ENCODE measurements at places on chromosomes 2 and 18.
A peak's percentile ranks its signal among the peaks of the same experiment; 100 is the strongest.

DNA sequence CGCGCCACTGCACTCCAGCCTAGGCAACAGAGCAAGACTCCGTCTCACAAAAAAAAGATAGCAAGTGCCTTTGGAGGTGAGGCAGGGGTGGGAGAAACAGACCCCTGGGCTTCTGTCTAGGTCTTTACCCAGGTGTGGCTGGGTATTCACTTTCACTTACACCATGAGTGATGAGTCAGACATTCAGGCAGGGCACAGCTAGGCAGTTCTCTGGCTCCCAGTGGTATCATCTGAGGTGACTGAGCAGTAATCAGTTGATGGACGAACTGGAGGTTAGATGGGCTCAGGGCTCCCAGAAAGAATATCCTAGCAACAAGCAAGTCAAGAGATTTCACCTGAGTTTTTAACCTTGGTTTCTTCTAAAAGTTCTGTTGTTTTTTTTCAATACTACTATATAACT lies 107.0 kb upstream of the RAB6C start:
- DNase-seq, result no peak

GRCh38 chr18:2547477-2548087 lies 23.7 kb downstream of the METTL4 start:
- no peak for DNase-seq

DNA sequence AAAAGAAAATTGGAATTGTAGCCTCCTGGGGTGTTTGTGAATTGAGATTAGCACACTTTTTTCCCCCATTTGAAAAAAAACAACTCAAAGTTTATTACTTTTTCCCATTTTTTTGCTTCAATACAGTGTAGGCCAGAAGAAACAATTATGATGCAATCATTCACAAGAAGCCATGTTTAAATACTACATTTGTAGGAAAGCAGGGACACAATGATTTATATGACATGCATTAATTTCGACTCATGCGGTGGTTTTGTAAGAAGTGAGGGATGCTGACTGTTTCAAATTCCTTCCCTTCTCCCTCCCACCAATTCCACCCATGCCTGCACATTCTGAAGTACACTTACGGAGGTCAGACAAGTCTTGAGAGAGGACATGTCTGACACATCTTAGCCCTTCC lies 774.2 kb upstream of the FSHR start:
- DNase-seq, result no peak

GRCh38 chr2:204380141-204380881 lies 165.0 kb upstream of the PARD3B start:
- no peak for DNase-seq

DNA sequence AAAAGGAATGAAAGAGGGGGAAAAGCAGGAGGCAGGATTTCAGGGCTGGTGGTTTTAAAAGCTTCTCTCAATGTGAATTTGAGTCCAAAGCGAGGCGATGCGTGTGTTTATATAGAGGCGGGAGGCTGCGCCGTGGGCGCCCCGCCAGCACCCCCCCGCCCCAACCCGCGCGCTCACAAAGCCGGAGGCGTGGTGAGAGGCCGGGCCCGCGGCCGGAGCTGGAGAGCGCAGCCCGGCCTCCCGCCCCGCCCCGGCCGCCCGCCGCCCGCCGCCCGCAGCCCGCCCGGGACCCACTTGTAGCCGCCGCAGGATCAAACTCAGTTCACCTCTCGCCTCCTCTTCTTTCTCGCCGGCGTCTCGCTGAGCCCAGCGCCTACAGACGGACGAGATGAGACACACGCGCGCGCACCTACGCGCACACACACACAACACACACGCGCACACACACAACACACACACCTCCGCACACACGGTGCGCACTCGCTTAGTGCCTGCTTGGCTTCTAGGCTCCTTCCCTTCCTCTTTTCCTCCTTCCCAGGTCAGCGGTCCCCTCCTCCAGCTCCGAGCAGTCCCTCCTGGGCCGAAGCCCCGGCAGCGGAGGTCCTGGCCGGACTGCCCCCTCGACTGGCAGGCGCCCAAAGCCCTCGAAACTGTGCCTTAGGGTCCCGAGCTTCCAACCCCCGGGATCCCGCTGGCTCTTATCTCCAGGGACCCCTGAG lies 1.3 kb upstream of the CYP26B1 start:
- DNase-seq, result no peak

GRCh38 chr2:96324721-96325040 lies 436 bp upstream of the ITPRIPL1 start:
- DNase-seq, result no peak

- DNase-seq, result no peak
Measured at GRCh38 chr2:235232449-235233433, 261.1 kb upstream of the AGAP1 start.

DNA sequence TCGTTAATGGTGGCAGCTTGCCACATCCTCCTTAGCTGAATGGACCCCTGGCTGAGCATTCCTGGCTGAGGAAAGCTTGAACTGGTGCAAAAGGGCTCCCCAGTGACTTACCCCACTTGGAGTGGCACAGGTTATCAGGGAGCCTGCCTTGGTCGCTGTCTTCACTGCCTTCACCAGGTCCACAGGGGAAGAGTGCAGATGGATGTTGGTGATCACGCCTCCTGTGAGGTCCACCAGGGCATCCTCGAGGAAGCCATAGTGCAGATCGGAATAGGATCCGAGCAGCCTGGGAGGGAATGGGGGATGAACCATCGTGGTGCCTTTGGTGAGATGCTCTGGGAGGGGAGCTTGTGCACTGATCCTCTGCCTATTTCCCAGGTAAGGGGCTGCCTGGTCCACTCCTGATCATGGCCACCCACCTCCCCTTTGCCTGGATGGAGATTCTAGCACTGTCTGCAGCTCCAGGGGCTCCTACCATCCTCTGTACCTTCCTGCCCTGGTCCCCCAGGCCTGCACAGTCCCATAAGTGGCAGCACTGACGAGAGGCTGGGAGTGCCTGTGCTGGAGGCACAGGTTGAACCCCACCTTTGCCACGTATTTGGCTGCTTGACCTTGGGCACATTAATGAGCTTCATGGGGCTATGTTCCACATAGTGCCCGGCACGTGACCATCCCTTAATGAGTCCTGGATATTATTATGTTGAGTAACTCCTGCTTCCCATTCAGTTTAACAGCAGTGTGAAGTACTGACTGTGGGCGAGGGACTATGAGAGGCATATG lies 43.0 kb downstream of the CAPN13 start:
- no peak for DNase-seq

DNA sequence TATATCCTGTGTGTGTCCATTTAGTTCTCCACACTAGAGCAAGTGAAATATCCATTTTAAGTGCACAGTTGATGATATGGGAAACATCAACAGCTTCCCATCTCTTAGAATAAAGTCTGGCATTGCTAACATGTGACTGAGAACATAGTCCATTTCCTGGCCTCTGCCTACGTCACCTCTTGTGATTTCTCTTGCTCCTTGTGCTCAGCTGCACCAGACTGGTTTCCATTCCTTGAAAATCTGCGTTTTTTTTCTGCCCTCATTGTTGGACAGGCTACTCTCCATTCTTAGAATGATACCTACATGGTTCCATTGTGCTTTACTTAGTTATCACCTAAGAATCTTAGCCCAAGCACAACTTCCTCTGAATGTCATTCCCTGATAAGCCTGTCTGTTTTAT lies 851.2 kb upstream of the ID2 start:
- DNase-seq, result no peak

GRCh38 chr2:111967018-111967417 lies 68.6 kb downstream of the MERTK start:
- no peak for DNase-seq

DNA sequence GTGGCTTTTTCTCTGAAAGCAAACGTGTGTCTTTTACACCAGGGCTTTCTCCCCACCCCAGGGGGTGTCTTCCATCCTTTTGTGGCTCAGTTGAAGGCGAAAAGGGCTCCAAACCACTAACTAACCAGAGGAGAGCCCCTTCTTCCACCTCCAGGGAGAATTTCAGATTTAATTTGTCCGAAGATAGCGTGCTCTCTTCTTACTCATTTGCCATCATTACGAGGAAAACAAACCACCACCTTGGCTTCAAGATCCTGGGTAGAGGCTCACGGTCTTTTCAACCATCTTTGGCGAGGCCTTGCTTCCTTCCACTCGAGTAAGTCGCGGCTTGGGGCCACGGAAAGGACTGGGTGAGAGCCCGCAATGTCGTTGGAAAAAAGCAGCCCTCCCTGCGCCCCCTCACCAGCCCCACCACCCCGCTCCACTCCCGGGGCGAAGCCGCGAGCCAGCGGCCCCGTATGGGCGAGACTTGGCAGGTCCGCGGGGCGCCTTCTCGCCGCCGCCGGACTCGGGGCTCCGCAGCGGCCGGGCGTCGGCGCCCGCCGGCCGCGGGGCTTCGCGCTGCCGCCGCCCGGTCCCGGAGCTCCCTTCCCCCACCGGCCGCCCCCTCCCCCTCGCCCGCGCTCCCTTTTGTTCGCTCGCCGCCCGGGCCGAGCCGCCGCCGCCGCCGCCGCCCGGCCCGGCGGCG lies 1.7 kb upstream of the ZNF532 start:
- DNase-seq, result peak; percentile 48

- DNase-seq, result no peak
Measured at GRCh38 chr2:164688896-164689419, 67.7 kb upstream of the GRB14 start.

DNA sequence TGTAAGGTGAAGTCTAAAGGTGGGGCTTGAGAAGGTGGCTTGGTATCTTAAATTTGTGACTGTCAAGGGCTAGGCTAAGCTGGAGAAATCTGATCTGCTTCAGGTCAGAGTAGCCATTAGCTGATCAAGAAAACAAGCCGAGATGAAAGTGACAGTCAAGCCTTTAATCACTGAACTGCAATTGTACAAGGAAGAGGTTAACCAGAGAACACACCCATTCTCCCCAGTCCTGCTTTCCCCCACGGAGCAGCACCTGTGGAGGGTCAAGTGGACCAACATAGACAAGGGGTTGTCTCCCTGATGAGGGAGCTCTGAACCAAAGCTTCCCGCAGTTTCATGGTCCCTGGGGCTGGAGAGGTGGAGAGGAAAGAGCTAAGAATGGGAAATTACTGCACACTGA lies 901.2 kb downstream of the DCC start:
- DNase-seq, result no peak

GRCh38 chr2:156511122-156511521 lies 74.9 kb downstream of the GPD2 start:
- no peak for DNase-seq

DNA sequence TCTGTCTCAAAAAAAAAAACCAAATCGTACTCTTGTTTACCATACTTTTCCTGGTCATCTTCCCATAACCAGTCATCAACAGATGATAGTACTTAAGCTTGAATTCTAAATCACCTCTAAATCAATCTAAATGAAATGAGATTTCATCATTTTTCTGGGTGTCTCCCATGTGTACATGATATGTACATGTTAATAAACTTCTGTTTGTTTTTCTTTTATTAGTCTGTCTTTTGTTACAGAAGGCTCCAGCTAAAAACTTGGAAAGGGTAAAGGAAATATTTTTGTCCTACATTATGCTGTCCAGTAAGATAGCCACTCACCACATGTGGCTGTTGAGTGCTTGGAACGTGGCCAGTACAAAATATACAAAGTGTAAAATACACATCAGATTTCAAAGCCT lies 78.7 kb upstream of the MSH6 start:
- DNase-seq, result no peak

- DNase-seq, result no peak
Measured at GRCh38 chr2:169819106-169819505, 5.6 kb downstream of the METTL5 start.

GRCh38 chr2:202762556-202762955 lies 109.0 kb downstream of the ICA1L start:
- no peak for DNase-seq

- DNase-seq, result no peak
Measured at GRCh38 chr2:55550368-55551102, 31.0 kb downstream of the CFAP36 start.

GRCh38 chr2:102005989-102006885 lies 14.5 kb downstream of the IL1R2 start:
- DNase-seq, result no peak

DNA sequence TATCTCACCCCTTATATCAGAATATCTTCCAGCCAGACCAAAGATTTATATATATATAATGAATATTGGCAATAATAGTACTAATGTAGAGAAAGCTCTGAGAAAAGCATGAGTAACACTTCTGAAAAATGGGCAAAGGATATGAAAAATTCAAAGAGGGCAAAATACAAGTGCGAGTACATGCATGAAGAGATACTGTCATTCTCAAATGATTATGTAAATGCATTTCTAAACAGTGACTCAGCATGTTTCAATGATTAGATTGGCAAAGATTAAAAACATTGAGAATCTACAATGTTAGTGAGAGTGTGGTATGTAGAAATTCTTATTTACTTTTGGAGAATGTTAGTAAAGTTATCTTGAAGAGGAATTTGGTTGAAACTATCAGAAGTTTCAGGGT lies 118.3 kb upstream of the NEDD4L start:
- DNase-seq, result no peak

DNA sequence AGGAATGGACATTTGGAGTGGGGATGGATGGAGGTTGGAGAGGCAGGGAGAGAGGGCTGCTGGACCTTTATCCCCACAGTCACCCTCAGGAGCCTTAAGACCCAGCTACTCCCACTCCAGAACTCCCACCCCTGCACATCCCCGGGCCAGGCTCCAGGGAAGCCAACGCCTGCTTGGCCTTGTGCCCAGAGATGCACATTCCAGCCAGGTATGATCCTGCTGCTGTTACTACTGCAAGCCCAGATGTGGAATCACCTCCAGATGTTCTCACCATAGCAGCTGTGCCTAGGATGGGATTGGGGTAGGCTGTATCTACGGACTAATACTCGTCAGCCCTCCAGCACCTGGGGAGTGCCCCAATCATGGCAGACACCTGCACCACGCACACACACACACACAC lies 71.7 kb downstream of the ZFP36L2 start:
- DNase-seq, result no peak

DNA sequence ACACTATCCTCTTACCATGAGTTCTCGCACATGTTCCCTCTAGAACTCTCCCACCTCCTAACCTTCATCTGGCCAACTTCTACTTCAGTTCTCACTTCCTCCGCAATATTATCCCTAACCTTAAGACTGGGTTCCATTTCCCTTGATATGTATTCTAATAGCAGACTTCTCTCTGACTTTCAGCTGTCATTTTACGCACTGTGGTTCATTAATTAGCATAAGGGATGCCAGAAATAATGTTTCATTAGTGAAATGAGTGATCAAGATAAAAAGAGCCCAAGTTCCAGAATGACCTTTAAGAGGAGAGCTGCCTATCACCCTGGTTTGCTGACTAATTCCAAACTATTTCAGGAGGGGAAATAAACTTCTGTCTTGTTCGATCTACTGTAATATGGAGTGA lies 108.6 kb upstream of the CCDC150 start:
- no peak for DNase-seq

DNA sequence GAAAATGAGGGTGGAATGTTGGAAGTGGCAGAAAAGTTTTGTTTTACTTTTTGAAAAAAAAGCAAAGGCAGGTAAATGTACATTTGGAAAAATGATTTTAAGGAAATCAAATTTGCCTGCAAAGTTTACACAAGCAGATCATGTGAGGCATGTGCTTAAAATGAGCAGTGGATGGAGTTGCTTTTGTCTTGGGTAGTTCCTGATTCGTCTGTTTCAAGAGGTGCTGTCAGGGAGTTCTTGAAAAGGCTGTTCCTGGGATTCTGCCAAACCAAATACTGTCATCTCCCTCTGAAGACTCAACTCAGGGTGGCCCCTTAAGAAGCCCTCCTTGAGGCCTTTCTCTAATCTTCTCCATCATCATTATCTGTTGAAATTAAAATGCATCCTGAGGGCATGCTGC lies 59.0 kb downstream of the TACR1 start:
- DNase-seq, result no peak

- DNase-seq, result no peak
Measured at GRCh38 chr2:144354953-144355352, 165.0 kb downstream of the ZEB2 start.

- no peak for DNase-seq
Measured at GRCh38 chr2:218881744-218882460, 1.2 kb downstream of the WNT10A start.
